Activated CD4-positive, alpha-beta T cell treated with anti-CD3 and anti-CD28 coated beads for 4 hours (primary cell): ENCODE measurements at places on chromosomes 16 and 17.

DNA sequence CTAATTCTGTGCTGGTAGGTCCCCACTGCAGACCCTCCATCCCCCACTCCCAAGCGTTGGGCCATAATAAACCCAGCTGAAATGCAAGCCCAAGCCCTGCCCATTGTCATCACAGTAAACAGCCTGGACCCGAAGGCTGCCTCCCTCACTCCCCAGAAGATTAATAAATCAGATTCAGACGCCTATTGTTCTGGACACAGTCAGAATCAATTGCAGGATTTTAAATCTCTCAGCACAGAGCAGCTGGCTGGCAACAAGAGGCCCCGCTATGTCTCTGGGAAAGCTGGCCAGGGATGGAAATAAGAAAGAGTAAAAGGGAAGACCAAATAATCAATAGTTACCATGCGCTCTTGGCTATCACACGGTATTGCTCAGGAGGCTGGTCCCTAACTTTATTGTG is 93.9 kb downstream of the C17orf67 start:
- DNase-seq, result no peak

GRCh38 chr16:59699786-59700185 is 965.7 kb upstream of the GOT2 start:
- DNase-seq, result no peak

GRCh38 chr17:43979011-43979410 is 25.3 kb upstream of the PYY start:
- no peak for DNase-seq

GRCh38 chr16:5438591-5438990 is 341.0 kb upstream of the EEF2KMT start:
- no peak for DNase-seq
